ENCODE measurements at places on chromosomes 5 and 9. TPM values are rescaled to one million over a fixed set of nuclear protein-coding genes. Genes with fewer than 3 reads are reported as not detected.

GRCh38 chr9:89149726-89150125 lies 28.9 kb downstream of the SHC3 start:
- DNase-seq, result no peak
- no peaks in the 10 kb centered on the region for H3K4me1 ChIP-seq
- peaks cover 10% of the 10 kb centered on the region for H3K27me3 ChIP-seq
- no peak overlapping the region for H3K27ac ChIP-seq

- H3K4me3 ChIP-seq, result no peak overlapping the region
- H3K27me3 ChIP-seq, result no peaks in the 10 kb centered on the region
- no peaks in the 10 kb centered on the region for H3K36me3 ChIP-seq
- DNase-seq, result no peak
Observed at GRCh38 chr5:126178521-126178920, 244.7 kb upstream of the GRAMD2B start.

GRCh38 chr5:142957528-142957927 lies 187.4 kb downstream of the ARHGAP26 start:
- no peaks in the 10 kb centered on the region for H3K36me3 ChIP-seq
- H3K4me3 ChIP-seq, result no peak overlapping the region
- 0 out of 2 replicates have a peak, but pooled peaks cover 2% of the 10 kb centered on the region for H3K4me1 ChIP-seq
- no peaks in the 10 kb centered on the region for H3K27me3 ChIP-seq
- no peak overlapping the region for H3K27ac ChIP-seq

GRCh38 chr9:88746743-88747398 lies 211.9 kb downstream of the NXNL2 start:
- no peaks in the 10 kb centered on the region for H3K4me1 ChIP-seq
- no peak overlapping the region for H3K27ac ChIP-seq
- DNase-seq, result no peak
- no peaks in the 10 kb centered on the region for H3K36me3 ChIP-seq
- H3K4me3 ChIP-seq, result no peak overlapping the region

DNA sequence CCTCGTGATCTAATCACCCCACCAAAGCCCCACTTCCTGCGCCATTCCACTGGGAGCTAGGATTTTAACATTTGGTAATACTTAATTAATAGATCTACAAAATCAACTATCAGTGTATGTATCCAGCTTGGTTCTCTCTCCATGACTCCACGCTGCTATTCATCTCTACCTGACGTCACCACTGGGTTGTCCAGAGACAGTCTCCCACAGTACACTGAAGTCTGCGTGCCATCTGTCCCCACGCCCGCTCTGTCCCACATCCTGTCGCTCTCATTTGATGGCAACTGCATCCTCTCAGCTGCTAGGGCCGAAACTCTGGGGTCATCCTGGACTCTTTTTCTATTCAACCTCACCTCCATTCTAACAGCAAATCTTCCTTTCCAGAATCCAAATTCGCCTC lies 53.2 kb downstream of the ANKRD33B start:
- no peaks in the 10 kb centered on the region for H3K27me3 ChIP-seq
- no peak overlapping the region for H3K27ac ChIP-seq
- H3K4me3 ChIP-seq, result no peak overlapping the region
- no peak for DNase-seq

- DNase-seq, result no peak
- no peak overlapping the region for H3K4me3 ChIP-seq
- H3K27ac ChIP-seq, result no peak overlapping the region
- H3K4me1 ChIP-seq, result no peaks in the 10 kb centered on the region
Observed at GRCh38 chr5:178332210-178332641, 99.6 kb upstream of the PHYKPL start.

DNA sequence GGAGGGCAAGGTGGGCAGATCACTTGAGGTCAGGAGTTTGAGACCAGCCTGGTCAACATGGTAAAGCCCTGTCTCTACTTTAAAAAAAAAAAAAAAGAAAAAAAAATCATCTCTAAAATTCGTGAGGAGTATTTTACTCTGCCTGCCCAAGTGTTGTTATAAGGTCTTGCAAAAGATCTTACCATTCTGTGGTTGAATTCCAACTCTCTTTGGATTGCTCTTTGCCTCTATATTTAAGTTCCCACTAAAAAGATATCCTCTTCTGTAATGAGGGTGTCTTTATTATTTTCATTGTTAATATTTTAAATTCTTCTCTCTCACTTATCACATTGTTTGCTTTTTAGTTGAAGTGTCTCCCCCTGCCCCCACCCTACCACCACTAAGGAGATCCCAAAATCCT lies 33.4 kb downstream of the CREBRF start:
- H3K4me3 ChIP-seq, result no peak overlapping the region
- H3K36me3 ChIP-seq, result no peaks in the 10 kb centered on the region
- DNase-seq, result no peak
- no peak overlapping the region for H3K27ac ChIP-seq
- H3K4me1 ChIP-seq, result peaks cover 11% of the 10 kb centered on the region
- H3K27me3 ChIP-seq, result no peaks in the 10 kb centered on the region

DNA sequence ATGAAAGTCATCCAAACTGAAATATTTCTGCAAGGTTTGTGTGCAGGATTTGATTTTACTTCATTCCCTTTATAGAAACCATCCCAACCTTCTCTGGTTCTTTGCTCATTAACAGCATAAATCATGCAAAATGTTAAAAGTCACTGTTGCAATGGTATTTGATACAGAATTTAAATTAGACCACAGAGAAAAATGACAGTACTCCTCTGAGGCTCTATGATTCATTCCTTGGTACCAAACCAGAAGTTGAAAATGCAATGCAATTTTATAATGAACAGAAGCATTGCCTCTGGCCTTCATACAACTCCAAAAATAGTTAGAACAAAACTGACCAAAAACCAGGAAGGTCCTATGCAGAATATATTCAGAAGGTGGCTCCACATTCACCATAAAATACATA lies 607.1 kb downstream of the TLE1 start:
- H3K36me3 ChIP-seq, result no peaks in the 10 kb centered on the region
- no peak overlapping the region for H3K27ac ChIP-seq
- H3K4me1 ChIP-seq, result peaks cover 37% of the 10 kb centered on the region

GRCh38 chr5:79173626-79174025 lies 62.0 kb downstream of the BHMT start:
- no peak overlapping the region for H3K4me3 ChIP-seq
- no peak overlapping the region for H3K27ac ChIP-seq
- no peaks in the 10 kb centered on the region for H3K4me1 ChIP-seq
- no peaks in the 10 kb centered on the region for H3K27me3 ChIP-seq
- H3K36me3 ChIP-seq, result no peaks in the 10 kb centered on the region

DNA sequence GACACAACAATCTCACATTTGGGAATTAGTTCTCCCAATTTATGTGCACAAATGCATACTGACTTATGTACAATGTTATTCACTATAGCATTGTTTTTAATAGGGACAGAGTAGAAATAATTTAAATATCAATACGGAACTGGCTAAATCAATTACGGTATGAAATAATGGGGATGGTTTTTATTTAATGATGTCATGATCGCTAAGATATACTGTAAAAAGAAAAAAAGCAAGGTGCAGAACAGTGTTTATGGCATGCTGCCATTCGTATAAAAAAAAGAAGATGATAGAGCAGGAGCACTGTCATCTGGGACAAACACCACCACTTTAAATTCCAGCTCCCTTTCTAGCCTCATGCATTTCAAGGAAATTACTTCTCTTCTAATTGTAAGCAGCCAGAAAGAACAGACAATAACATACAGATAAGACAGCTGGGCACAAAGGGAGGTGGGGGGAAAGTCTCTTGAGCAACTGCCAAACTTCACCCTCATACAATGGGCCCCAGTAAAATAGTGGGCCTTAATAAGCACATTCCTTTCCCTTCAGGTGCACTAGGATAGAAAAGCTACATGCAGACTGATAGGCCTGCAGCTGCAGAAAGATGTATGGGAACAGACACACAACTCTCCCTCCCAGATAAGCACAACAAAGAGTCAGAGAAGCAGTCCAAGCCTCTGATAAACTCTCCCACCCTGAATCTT lies 8.4 kb downstream of the SREK1IP1 start:
- H3K27me3 ChIP-seq, result no peaks in the 10 kb centered on the region
- no peak overlapping the region for H3K27ac ChIP-seq
- no peak overlapping the region for H3K4me3 ChIP-seq

DNA sequence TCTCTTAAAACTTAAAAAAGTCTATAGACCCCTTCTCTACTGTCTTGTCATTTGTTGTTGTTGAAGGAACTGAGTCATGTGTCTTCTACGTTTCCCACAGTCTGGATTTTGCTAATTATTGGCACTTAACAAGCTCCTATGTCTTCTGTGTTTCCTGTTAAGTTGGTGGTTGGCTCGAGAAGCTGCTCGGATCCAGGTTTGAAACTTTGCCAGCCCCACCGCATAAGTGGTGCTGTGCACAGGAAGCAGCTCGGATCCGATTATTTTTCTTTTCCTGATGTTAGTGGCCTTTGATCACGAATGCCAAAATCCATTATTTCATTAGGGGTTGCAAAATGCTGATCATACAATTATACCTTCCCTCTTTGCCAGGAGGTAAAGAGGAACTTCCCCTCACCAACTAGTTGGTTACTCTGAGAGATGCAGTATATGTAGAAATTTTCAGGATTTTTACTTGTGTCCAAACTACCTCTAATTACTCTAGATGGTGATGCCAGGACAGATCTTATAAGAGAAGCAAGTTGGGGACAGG lies 186.5 kb downstream of the NSG2 start:
- H3K27me3 ChIP-seq, result 0 out of 2 replicates have a peak, but pooled peaks cover 4% of the 10 kb centered on the region
- no peaks in the 10 kb centered on the region for H3K4me1 ChIP-seq
- no peak overlapping the region for H3K4me3 ChIP-seq
- no peak overlapping the region for H3K27ac ChIP-seq
- no peak for DNase-seq

DNA sequence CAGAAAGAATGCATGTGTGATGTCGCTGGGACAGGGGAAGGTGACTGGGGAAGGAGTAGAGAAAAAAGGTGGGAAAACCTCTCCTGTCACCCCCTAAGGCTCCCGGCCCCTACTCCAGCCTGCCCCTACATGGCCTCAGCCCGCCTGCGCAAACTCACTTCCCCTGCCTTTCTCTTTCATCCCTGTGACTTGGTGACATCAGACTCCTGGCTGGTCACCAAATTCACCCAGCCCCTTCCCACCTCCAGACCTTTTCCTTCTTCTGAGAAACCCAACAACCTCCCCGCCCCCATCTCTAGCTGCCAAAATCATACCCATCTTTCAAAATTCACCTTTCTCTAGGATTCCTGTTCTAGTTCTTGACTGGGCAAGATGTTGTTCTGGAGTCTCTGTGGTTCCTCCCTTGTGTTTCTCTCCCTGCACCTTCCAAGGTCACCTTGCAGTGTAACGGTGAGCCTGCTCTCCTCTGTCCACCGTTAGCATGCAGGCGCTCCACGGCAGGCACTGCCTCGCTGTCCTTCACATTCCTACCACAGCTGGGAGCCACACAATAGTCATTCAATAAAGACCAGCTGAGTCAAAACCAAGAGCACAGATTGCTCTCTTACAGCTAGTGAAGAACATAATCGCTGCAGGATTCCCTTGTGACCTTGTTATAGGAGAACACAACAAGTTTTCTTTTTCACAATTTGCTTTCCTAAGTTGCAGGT lies 134.5 kb downstream of the FANCC start:
- DNase-seq, result no peak
- no peaks in the 10 kb centered on the region for H3K27me3 ChIP-seq
- H3K27ac ChIP-seq, result no peak overlapping the region

GRCh38 chr9:131112374-131113154 lies 12.8 kb upstream of the NUP214 start:
- H3K4me3 ChIP-seq, result no peak overlapping the region
- H3K36me3 ChIP-seq, result no peaks in the 10 kb centered on the region

GRCh38 chr5:16702964-16703363 lies 86.2 kb upstream of the RETREG1 start:
- DNase-seq, result no peak
- H3K36me3 ChIP-seq, result 0 out of 2 replicates have a peak, but pooled peaks cover 2% of the 10 kb centered on the region
- no peak overlapping the region for H3K4me3 ChIP-seq
- H3K27me3 ChIP-seq, result no peaks in the 10 kb centered on the region
- no peak overlapping the region for H3K27ac ChIP-seq
- H3K4me1 ChIP-seq, result peaks cover 8% of the 10 kb centered on the region

GRCh38 chr9:26658476-26658875 lies 234.1 kb downstream of the CAAP1 start:
- peaks cover 4% of the 10 kb centered on the region for H3K4me1 ChIP-seq
- no peak overlapping the region for H3K27ac ChIP-seq
- H3K36me3 ChIP-seq, result no peaks in the 10 kb centered on the region
- no peak for DNase-seq
- H3K27me3 ChIP-seq, result no peaks in the 10 kb centered on the region
- H3K4me3 ChIP-seq, result no peak overlapping the region

GRCh38 chr9:70488793-70489105 lies 74.3 kb upstream of the KLF9 start:
- H3K4me3 ChIP-seq, result no peak overlapping the region
- no peak for DNase-seq
- peaks cover 3% of the 10 kb centered on the region for H3K4me1 ChIP-seq
- H3K27me3 ChIP-seq, result no peaks in the 10 kb centered on the region

DNA sequence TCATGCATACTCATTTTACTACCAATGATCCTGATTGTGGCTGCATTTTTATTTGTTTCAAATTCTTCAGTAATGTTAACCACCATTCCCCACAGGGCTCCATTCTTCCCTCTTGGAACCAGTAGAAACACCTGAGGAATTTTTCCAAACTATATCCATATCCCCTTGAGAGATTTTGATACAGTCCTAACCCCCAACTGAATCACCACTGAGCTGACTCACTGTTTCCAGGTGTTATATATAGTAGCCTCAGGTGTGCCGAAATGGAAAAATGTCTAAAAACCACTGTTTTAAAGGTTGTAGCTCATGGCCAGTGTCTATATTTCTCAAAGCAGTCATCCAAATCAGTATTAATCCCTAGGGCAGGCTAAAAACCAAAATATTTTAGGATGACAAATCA lies 85.2 kb downstream of the MRPS27 start:
- no peak for DNase-seq
- no peak overlapping the region for H3K27ac ChIP-seq
- peaks cover 3% of the 10 kb centered on the region for H3K4me1 ChIP-seq
- no peaks in the 10 kb centered on the region for H3K27me3 ChIP-seq
- H3K36me3 ChIP-seq, result peaks cover 32% of the 10 kb centered on the region
- no peak overlapping the region for H3K4me3 ChIP-seq

DNA sequence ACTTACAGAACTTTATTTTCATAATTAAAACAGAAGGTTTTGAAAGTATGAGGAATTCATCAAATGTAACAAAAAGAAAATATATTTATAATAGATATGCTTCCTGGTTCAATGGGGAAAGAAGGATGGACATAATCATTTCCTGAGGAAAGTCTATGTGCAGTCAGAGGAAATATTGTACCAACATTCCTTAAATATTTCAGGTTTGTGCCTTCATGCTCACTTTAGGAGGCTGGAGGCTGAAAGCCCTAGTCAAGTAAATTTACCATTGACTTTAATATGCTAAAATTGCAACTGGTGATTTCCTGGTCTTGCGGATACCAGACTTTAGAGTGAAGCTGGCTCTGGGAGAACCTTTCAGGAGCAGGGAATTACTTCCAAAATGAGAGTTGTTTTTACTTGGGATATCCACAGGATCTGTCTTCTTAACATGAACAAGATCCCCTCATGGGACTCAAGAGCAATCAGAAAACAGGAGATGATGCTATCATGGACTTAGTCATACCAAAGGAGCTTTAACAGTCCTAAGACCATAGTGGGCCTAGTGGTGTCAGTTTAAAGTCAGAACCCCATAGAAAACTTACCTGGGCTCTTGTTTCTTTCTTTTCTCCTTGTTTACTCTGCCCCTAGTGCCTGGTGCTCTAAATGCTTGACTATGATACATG lies 762.8 kb upstream of the GRAMD2B start:
- no peaks in the 10 kb centered on the region for H3K36me3 ChIP-seq
- H3K27me3 ChIP-seq, result no peaks in the 10 kb centered on the region
- no peak for DNase-seq
- peak overlapping the region; percentile 20 for H3K27ac ChIP-seq

GRCh38 chr5:38297830-38298608 lies 39.7 kb downstream of the EGFLAM start:
- H3K4me1 ChIP-seq, result no peaks in the 10 kb centered on the region
- DNase-seq, result no peak
- peaks cover 7% of the 10 kb centered on the region for H3K27me3 ChIP-seq
- H3K27ac ChIP-seq, result no peak overlapping the region

CTSV gene
- total RNA-seq, result 21.0 TPM

GABRA1 gene
- not detected for total RNA-seq

Data from SJCRH30 (cell line).